ENCODE measurements at places on chromosomes 7 and 10. TPM values are rescaled to one million over a fixed set of nuclear protein-coding genes. Genes with fewer than 3 reads are reported as not detected.

The TCERG1L gene
- 1.8 TPM for polyA plus RNA-seq

The CPVL gene
- 23.2 TPM for polyA plus RNA-seq

- no peak for DNase-seq
Measured at GRCh38 chr7:147651601-147652000, 939.0 kb upstream of the C7orf33 start.

GRCh38 chr10:126277181-126277580 is 111.1 kb downstream of the ADAM12 start:
- no peak for DNase-seq

Measured in left renal pelvis (tissue), 4 donors.